Upper lobe of left lung (tissue), 6 donors: ENCODE measurements at places on chromosomes 1 and 21. TPM values are rescaled to one million over a fixed set of nuclear protein-coding genes. Genes with fewer than 3 reads are reported as not detected.

Gene PALMD
- 23.2 TPM for total RNA-seq

Gene TSPAN1
- total RNA-seq, result 18.3 TPM

Gene LCE1A
- total RNA-seq, result not detected

Gene METTL25B
- 23.4 TPM for total RNA-seq

Gene LYST
- total RNA-seq, result 55.3 TPM

Gene SLFNL1
- total RNA-seq, result 7.8 TPM

Gene IFNLR1
- 8.4 TPM for total RNA-seq

GRCh38 chr1:75785320-75785982 lies 605 bp upstream of the RABGGTB start:
- no peak for DNase-seq

DNA sequence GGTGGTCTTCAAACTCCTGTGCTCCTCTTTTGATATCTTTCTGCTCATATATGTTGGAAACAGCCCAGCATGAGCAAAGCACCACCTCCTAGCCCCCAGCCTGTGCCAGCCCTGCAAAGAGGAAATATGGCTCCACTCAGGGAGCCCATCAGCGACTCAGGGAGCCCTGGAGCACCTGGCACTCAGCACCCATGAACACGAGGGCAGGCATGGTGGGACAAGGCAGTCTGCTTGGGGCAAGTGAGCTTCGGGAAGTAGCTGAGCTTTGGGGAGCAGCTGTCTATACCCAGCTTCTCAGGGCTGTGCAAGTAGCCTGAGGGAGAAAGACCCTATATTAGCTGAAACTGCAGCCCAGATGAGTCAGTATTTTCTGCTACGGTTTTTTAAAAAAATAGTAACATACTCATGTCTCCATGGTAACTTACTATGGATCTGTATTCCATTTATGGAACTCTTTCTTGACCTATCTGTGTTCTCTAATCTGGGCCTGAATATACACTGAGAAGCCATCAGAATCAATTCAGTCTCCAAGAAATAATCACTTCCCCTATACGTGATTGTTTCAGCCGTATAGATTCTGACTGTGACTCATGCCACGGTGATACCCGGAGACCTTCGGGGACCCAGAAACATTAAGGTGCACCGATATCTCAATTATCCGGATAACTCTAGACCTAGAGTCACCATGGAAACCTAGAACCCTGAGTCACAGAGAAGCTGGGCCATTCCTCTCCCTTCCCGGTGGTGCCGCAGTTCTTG lies 1.5 kb upstream of the ETS2 start:
- DNase-seq, result peak; percentile 70

DNA sequence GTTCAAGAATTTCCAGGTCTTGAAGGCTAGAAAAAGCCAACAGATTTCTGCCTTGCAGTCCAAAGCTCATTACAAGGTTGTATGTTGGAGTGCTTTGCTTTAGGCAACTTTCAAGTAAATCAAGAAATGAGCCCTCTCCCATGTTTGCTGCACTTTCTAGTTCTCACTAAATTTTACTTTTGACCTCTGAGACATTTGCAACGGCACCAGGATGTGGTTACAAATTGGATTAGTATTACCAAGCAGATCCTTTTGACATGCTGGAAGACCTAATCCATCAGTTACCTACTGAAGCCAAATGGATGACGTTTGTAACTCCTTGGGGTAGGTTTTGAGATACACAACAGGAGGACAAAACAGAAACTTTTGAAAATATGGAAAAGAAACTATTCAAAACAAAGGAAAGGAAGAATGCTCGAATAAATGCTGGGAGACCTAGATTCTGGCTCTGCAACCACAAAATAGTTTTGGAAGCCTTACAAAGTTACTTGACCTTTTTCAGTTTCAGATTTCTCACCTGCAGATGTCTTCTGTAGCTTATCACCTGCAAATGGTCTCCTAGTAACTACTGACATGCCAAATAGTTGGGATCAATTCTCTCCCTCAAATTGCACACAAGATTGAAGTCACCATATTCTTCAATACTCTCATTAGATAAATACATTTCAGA lies 251.7 kb upstream of the ADGRL2 start:
- DNase-seq, result no peak

DNA sequence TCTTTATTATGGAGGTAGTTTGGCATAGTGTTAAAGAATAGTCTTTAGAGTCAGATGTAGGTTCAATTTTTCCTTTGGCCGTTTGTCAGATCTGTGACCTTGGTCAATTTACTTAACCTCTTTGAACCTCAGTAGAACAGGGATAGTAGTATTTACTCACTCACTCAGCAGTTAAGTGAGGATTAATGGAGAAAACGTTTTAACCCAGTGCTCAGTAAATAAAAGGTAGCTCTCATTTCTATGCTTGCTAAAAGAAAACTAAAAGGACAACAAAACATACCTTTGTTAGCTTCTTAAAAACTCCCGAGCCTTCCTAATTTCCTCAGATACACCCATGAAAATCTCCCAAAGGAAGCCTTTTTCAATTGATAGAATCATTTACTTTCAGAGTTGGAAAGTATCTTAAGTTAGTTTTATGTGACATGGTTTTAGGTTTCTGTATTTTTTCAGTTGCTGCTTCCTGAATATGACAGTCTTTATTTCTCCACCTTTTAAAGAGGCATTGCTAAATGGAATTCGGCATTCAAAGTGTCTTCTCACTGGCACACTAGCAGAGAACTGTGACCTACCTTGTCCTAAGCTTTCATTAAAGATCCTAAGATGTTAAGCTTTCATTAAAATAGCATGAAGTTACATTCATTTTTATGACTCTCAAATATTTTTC lies 7.8 kb downstream of the ABCD3 start:
- no peak for DNase-seq

DNA sequence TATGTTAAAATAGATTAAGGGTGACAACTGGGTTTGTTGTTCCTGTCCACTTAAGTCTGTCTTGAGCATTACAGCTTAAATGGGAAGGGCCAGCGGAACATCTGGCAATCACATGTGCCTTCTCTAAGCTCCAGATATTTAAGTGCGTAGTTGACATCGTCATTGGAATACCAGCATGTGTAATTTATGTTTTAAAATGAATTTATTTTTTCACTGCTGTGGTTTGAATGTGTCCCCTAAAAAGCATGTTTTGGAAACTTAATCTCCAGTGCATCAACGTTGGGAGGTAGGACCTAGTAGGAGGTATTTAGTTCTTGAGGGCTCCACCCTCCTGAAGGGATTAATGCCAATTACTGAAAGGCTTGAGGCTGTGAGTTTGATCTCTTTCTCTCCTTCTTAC lies 13.4 kb downstream of the ZCCHC17 start:
- no peak for DNase-seq

DNA sequence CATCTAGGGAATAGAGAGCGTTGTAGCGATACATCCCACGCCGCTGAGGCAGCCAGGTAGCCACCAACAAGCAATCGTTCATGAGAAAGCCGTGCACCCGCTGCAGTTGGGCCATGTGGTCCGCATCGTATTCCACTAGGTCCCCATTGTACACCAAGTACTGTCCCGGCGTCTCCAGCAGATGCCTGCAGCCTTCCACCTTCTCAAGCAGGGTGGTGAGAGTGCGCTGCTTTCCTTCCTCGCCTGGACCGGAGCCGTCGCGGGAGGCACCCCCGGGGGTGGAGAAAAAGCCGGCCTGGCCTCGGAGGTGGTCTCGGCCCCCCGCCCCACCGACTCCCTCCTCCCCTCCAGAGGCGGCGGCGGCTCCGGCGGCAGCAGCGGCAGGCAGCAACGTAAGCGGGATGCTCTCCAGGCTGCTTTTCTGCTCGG lies 595 bp downstream of the EXOC8 start:
- DNase-seq, result peak; percentile 90

DNA sequence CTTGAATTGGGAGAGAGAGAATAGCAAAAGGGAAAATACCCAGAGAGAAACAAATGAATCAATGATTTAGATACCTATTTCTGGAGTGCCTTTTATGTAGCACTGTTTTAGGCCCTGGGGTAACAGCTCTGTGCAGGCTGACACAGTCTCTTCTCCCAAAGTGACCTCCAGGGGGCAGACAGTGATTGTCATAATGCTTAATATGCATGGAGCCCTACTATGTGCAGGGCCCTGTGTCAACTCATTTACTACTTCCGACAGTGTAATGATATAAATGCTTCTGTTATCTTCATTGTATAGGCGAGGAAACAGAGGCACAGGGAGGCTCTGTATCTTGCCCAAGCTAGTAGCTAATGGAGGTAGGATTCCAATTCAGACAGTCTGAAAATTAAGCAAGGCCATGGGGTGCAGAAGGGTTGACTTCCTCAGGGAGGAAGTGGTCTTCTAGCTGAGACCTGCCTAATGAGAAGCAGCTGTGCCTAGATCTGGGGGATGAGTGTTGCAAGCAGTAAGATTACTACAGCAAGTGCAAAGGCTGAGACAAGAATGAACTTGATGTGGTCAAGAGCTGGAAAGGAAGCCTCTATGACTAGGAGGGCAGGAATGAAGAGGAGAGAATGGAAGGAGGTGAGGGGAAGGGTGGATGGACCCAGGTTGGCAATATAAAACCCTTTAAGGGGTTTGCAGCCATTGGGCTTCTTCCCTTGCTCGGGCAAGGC lies 16.2 kb upstream of the SERINC2 start:
- DNase-seq, result no peak

DNA sequence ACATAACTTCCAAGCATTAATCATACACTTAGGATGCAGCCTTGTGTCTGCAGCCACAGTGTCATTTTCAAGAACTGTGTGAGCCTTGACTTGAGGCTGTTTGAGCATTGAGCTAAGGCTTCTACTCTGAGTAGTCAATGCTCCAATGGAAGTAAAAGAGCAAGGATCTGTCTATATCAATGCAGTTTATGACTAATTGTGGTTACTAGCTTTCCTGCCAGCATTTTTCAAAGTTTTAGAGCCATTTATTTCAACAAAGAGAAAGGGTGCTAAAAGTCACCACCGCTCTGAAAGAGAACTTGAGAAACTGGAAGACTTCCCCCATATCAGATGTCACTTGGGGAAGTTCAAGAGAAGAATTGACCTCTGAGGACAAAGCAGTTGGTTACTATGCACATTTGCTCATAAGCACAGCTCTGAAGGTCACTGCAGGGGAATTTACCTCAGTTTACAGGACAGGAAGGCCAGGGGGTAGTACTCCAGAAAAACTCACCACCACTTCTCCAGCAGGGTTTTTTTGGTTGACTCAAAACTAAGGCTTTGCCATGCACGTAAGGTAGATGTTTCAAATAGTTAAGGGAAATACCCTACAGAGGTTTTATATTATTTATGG lies 24.5 kb upstream of the RGS1 start:
- DNase-seq, result no peak

DNA sequence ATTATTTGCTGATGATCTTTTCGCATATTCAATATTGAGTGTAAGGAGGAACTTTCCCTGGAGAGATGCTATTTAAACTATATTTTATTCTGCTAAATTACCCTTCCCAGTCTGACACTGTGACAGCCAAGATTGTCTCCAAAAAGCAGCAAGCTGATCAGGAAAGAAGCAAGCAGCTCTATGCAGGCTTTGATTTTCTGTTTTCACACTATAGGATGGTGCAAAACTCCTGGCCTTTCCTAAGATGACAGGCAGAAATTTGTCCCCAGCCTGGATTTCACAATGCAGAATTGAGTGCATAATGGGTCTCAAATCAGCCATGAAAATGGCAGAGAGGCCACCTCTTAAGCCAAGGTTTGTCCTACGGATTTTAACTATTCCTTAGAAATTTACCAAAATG lies 1.1 kb downstream of the SGIP1 start:
- no peak for DNase-seq

DNA sequence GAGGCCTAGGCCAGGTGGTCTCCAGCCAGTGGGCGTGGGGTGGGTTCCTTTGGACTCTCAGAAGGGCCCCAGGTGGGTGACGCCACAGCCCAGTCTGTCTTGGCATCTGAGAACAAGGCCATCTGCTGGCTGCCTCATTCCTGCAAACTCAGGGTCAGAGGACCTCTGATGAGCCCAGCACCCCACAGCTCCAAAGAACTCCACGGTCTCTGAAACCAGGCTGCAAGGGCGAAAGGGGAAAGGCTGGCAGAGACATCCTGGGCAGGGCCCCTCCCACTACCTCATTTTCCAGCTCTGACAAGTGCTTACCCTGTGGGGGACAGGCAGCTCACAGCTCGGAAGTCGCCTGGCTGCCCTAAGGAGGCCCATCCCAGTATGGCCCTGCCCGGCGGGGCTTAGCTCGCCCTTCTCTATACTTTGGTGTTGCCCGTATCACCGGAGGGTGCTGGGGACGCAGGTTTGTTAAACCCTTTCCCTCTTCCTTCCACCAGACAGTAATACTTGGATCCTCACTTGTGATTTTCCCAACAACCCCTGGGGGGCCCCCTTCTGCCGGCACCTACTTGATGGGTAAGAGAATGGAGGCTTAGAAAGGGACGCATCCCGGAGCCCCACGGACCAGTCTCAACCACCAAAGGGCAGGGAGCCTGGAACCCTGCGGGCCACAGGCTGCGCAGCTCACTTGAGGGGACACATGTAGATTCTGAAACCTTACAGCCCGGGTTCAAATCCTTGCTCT lies 10.9 kb upstream of the EDN2 start:
- no peak for DNase-seq

- DNase-seq, result no peak
Observed at GRCh38 chr1:4690951-4691675, 36.7 kb downstream of the AJAP1 start.

- DNase-seq, result no peak
Observed at GRCh38 chr1:18972531-18972930, 16.1 kb upstream of the IFFO2 start.

DNA sequence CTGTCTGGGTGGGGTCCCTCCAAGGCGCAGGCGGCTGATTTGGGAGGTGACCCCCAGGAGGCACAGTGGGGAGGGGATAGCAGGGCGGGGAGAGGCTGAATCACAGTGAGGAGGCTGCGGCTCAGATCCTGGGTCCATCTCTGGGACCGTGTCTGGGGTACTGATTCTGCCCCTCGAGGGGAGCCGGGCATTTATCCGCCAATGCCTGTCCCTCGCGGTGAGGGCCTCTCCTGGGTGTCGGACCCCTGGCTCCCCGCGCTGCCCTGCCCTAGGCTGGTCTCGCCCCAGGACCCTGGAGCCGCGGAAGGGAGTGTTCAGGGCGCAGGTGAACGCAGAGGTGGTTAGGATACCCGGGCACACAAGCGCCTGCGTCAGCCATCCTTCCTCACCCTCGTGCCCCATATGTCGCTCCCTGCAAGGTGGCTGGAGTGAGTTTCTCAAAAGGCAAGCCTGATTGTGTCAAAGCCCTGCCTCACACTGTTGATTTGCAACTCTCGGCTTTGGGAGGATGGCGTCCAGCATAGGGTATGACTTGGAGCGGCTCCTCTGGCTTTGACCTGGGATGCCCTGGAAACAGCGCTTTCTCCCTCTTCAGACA lies 530.9 kb downstream of the PTPRU start:
- no peak for DNase-seq

GRCh38 chr1:73452522-73452921 lies 745.5 kb downstream of the LRRIQ3 start:
- no peak for DNase-seq

DNA sequence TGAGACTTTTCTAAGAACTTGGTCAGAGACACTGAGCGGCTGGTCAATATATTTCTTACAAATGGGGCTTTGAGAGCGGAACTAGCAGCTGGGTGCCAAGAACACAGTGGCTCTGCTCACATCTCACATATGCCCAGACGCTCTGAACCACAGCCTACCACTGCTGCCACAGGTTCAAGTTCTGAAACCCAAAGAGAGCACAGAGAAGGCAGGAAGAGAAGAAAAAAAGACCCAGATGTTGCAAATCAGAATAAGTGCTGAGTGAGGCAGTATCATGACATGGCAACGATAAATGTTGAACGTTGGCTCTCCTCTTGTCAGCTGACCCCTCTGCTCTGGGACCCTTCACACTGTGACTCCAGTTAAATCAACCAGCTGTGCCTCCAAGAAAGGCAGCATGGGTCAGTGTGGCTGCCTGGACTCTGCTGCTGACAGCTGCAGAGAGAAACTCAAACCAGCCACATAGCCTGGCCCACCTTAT lies 26.4 kb downstream of the HIVEP3 start:
- DNase-seq, result no peak

- DNase-seq, result no peak
Observed at GRCh38 chr1:43054961-43055360, 96.3 kb upstream of the SLC2A1 start.
